ENCODE measurements at places on chromosomes 12 and 14.
A peak's percentile ranks its signal among the peaks of the same experiment; 100 is the strongest.

DNA sequence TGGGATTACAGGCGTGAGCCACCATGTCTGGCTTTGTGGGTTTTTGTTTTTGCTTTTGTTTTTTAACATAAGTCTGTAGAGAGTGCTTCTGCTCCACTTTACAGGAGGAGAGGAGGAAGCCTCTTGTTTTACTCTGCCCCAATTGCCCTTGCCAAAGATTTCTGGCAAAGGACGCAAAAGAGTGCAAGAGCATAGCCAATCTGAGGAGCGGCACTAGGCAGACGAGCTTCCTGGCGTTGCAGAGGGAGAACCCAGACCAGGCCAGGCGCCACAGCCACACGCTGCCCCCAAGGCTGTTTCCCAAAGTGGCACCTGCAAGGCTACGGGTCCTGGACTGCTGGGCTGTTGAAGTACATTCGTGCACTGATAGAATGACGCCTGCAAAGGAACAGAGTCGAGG lies 96.2 kb downstream of the BBS10 start:
- DNase-seq, result no peak

DNA sequence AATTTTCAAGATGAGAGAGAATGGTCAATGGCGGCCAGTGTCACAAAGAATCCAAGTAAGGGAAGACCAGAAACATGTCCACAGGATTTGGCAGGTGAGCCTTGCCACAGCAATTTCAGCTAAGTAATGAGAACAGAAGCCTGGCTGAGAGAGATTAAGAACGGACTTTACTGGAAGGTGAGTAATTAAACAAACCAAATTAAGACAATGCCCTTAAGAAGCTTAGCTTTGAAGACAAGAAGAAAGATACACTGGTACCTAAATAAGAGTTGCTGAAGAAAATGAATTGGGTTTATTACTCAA lies 145.4 kb upstream of the PLEKHG7 start:
- DNase-seq, result no peak

DNA sequence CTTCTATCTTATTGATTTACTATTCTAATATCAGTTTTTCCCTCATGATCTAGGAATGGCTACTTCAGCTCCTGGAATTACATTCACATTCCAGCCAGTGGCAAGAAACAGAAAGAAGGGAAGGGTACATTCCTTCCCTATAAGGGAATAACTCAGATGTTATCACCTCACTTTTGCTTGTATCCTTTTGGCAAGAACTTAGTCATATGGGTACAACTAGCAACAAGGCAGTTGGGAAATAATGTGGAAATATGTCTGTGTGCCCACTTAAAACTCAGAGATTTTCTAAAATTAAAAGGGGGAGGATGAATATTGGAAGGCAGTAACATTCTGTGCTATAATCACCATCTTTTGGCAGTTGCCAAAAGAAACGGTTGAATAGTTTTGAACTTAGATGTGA lies 85.6 kb downstream of the MSRB3 start:
- DNase-seq, result peak; percentile 46

DNA sequence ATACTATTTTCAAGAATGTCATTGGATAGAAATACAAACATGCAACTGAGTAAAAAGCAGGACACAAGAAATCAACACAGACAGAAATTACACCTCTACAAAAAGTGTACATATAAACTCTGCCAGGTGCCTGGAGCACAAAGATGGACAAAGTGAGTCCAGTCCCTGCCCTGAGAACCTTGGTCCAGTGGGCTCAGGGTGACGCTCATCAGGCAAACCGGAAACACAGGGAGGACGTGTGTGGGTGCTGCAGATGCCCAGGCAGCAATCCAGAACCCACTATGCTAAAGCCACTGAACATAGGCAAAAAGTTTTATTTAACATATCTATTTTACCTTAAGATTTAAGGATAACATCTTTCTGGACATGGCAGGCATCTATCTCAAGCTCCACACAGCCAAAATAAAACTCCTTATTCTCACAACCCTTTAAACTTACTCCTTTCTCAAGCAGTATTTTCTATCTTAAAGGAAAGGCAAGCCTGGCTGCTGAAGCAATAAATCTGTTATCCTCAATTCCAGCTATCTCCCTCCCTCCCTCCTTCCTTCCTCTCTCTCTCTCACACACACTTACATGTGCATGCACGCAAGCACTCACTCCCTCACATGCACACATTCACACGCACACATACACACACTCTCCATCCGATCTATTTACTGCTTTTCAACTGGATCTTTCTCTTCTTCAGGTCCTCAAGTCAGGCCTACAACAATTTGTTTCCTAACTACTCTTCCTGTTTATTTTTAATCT lies 10.2 kb downstream of the PPP1R13B start:
- no peak for DNase-seq

GRCh38 chr14:75113932-75114539 lies 12.8 kb downstream of the NEK9 start:
- no peak for DNase-seq

GRCh38 chr12:123529686-123530085 lies 3.8 kb downstream of the RILPL1 start:
- no peak for DNase-seq

GRCh38 chr14:105392131-105393090 lies 5.9 kb upstream of the TEX22 start:
- no peak for DNase-seq

Data from fibroblast of skin of right biceps (primary cell).